ENCODE measurements at places on chromosomes 3 and 15.

DNA sequence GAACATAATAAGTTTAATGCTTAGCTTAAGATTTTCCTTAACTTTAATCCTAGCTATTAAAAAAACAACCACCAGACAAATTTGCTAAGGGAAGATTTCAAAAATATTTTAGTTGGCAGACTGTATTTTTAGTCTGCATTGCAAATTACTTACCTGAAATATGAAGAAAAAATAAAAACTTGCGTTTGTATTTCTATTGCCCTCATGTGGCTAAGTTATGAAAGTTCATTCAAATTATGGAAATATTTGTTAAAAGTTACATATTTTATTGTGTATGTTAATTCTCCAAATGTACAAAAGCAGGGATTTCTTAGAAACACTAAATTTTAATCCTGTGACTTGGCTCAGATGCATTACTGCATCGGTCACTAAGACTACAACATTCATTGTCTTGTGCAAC is 15.0 kb downstream of the GTF2A2 start:
- DNase-seq = no peak

DNA sequence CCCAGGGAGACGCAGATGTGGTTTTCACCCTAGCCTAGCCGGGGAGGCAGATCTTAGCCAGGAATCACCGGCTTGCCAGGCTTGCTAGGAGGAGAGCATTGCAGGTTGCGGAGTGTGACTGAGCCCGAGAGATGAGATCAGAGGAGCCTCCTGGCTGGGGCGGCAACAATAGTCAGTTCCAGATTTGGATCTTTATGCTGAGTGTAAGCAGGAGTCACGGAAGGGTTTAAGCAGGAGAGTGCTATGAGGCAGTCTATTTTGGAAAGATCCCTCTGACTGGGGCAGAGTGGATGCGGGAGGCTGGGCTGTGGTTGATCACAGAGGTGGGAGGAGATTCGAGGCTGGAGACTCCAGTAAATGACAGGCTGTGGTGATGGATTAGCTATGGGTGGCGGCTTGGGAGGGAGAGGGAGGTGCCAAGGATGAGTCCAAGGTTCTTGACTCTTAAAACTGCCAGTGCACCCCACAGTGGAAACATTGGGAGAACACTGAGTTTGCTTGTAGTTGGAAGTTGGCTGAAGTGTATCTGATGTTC is 10.4 kb upstream of the BAHD1 start:
- DNase-seq = no peak

DNA sequence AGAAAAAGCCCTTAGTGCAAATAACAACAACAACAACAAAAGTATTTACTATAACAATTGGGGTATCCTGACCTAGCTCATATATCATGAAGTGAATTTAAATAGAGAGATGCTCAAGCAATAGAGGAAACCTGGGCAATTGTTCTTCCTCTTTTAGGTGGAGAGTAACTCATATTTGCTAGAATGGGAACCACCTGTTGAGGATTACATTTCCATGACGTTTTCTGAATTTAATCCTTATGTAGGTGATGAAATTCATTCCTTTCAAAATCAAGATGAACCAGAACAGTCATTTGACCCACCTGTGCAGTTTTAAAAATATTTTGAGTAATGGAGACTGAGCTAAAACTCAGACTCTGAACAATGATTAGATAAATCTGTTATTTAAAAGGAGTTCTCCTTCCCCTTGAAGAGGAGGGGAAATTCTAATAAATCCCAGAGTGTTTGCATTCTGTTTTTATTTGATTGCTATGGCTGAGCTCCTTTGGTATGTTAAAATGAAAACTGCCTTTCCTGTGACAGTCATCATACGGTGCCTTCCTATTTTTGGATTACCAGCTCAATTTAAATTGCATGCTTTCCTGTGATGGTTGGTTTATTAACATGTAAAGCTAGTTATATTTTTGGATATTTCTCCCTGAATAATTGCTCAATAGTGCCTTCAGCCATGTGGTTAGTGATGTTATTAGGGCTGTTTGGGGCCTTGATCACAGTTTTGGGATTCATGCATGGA is 24.3 kb downstream of the VPS8 start:
- no peak for DNase-seq

DNA sequence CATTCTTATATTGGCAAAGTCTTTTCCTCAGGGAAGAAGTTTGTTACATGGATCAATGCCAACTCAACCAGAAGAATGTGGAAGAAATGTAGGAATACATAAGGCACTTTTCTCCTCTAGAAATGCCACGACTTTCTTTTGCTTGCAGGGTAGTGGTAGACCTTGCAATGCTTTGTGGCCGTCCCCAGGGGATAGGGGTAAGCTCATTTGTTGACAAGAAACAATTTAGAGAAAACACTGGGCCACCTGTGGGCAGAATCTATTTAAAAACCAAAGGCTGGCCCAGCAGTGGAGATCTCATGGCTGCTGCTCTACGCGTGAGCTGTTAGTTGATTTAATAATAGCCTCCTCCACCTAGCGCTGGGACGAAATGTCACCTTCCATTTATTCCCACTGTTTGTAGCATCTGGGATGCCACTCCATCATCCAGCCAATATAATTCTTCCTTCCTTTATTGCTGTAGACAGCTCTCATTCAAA is 64.6 kb upstream of the PFN2 start:
- DNase-seq = no peak

- DNase-seq = no peak
These were observed 65.0 kb downstream of the ANP32A start for GRCh38 chr15:68755731-68756130.

DNA sequence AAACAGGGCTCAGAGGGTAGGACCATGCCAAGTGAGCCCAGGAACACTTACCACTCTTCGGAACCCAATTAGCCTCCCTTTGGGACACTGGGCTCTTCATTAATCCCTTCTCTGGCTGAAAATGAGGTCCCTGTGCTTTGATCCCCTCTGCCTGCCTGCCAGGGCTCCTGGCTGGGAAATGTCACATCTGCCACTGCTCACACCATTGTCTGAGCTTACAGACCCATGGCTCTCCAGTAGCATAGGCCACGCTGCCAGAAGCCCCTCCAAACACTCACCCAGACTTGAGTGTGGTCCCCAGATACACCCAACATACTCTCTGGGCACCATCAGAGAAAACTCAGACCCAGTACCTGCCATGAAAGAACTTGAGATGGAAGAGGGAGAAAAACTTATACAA is 287.3 kb downstream of the XXYLT1 start:
- DNase-seq = no peak

DNA sequence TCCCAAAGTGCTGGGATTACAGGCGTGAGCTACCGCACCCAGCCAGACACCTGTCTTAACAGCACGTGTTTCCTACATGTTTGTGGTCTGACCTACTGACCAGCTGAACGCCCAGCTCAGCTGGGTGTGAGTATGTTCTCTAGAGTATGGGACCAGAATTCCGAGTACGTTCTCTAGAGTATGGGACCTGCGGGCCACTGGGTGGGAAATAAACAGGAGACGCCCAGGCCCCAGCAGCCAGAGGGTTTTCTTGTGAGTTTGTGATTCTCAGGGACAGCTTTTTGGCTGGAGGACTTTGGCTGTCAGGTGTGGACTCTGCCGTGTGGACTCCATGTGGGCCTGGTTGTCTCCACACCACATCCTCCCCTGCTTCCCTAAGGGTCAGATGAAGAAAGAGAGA is 87.3 kb downstream of the CHRD start:
- no peak for DNase-seq

Measured in activated T-helper 1 cell treated with anti-CD3 and anti-CD28 coated beads, Interleukin-2, amount 50 U/mL, for 16 hours (primary cell).